ENCODE measurements at places on chromosomes 7 and 10.

DNA sequence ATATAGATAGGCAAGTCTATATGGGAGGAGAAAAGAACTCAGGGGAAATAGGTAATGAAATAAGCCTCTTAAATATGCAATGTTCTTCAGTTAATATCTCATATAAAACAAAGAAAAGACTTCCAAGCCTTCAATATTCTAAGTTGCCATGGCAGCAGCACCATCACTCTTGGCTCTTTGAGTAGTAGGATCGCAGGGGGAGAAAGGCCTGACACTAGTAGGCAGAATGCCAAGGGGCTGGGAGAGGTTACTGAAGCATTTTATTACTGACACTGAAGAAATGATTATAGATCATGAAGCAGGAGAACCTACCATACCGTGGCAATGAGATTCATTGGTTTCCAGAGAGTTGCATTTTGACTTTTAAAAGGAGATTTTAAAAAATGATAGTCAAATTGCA, 193.9 kb downstream of the NXPH1 start:
- DNase-seq, result no peak

DNA sequence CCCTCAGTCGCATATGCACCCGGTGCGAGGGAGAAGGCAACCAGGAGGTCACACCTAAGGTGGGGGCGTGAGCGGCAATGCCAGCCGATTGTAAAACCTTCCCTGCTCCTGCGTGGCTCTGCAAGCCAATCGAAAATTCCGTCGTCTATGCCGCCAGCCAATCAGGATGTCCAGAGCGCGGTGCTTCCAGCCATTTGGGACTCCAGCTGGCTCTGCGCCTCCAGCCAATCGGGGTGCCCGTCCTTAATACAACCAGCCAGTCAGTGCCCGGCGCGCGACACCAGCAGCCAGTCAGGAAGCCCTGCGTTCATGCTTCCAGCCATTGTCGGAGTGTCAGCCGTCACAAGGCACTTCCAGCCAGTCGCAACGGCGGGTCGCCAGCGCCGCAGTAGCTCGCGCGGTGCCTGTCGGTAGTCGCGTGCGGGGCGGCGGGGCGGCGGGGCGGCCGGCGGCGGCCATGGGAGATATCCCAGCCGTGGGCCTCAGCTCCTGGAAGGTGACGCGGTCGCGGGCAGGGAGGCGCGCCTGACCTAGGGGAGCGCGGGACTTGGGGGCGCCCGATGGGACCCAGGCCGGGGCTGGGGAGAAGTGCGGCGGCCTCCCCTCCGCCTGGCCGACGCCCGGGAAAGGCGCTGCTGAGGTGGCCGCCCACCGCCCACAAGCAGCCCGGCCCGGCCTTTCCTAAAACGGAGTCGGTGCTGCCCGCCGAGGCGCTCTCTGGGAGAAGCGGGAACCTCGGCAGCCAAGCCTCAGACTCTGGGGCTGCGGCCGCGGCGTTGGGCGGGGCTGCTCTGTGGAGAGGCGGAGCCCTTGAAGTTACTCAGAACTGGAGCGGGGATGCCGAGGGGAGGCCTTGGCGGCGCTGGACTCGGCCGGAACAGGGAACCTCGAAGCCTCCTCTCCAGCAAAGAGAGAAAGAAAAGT, at the start of gene AKR1E2:
Gene AKR1E2, plus strand, starts transcription at position 340 of the 924 bp plus-strand sequence. Its CDS starts 118 bp downstream, at position 458.
- peak; percentile 77 for DNase-seq

DNA sequence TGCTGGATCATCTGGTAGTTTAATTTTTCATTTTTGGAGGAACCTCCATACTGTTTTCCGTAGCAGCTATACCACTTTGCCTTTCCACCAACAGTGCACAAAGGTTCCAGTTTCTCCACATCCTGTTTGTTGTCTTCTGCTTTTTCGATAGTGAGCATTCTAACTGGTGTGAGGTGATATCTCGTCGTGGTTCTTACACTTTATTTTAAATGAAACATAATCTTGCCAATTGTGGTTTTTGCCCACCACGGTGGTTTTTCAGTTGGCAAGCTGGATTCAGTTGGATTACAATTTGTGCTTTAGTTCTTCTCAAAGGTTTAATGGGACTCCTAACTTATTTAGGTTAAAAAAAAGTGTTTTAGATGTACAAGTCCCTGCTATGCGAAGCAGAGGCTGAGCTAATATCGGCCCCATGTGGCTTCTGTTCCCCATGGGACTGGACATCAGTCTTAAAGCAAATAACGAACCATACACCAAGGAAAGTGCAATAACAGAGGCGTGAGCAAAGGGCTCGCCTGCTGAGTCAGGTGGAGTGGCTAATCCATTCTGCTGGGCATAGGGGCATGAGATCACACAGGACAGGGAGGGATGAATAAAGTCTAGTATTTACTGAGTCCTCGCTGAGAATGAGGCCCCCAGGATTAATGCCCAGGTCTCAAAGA, 153.6 kb downstream of the AOAH start:
- DNase-seq, result no peak

DNA sequence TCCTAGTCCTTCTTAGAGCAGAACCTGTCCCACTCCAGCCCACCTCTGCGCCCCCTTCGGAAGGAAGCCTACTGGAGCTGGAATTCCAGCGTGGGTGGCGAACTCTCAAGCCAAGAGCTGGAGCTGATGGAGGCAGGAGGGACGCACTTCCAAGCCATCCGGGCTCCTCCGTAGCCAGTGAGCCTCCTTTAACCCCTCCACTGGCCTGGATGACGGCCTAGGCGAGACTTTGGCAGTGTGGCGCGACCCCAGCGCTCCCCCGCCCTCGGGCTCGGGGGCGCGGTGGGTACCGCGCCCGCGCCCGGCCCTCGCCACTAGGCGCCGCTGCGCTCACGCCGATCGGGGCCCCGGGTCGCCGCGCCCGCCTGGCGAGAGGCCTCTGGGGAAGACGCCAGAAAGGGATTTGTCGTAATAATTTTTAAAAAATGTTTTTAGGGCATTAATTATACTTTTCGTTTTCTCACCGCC, 5.1 kb upstream of the EMX2 start:
- no peak for DNase-seq

GRCh38 chr7:99449326-99449725, 10.6 kb downstream of the CPSF4 start:
- DNase-seq, result no peak

DNA sequence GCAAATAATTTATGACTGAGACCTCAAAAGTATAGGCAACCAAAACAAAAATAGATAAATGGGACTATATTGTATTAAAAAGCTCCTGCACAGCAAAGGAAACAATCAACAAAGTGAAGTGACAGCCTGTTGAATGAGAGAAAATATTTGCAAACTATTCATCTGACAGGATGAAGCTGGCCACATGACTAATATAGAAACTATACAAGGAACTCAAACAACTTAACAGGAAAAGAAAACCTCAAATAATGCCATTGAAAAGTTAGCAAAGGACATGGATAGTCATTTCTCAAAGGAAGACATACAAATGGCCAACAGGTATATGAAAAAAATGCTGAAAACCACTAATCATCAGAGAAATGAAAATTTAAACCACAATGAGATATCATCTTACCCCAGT, 245.1 kb downstream of the STK31 start:
- DNase-seq, result no peak

DNA sequence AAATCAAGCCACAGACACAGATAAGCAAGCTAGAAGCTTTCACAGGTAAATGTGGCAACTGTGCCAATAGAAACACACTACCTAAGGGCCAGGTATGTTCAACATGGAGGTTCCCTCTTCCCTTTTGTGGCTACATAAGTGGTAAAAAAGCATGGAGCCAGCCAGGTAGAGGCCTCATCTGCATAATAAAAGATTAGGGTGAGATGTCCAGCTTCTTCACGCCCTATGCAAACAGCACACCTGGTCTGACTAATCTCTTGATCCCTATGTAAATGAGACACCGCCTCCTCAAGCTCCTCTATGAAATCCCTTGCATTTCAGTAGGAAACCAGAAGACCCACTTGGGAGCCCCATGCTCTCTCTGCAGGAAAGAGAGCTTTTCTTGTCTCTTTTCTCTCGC, 282.2 kb downstream of the NEBL start:
- no peak for DNase-seq

DNA sequence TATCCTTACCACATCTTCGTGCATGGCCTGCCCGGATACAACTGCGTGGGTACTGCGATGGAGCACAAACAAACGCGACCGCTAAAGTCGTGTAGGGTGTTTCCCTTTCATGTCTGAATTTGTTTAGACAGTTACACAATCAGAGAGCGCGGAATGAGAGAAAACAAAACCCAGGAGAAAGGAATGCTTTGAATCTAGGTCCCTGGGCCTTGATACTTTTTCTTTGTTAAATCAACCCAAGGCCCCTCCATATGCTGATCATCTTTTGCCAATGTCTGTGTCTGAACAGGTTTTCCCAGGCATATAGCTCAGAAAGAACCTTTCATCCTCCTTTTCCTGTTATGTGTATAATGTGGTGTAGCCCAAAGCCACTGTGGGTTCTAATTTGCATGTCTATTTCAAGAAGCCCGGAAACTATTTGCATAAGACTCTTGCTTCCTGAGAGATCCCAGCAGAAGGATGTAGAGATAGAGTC, 145.8 kb downstream of the FRMD4A start:
- DNase-seq, result no peak

DNA sequence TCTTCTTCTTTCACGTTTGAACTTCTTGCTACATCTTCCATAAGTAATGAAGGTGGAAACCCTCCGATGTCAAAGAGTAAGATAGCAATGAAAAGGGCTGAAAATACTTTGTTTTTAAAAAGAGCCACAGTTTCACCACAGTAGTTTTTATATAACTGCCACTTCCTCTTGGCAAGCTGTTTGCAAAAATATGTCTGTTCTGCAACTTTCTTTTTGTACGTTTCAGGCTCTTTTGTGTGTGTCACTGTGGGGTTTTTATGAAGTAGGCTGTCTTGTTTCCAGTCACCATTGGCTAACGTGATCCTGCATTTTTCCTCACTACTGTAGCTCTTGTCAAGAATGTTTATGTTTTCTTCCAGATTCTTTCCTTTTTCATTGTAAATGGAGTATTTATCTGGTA, 55.6 kb downstream of the SLC16A9 start:
- DNase-seq, result no peak

DNA sequence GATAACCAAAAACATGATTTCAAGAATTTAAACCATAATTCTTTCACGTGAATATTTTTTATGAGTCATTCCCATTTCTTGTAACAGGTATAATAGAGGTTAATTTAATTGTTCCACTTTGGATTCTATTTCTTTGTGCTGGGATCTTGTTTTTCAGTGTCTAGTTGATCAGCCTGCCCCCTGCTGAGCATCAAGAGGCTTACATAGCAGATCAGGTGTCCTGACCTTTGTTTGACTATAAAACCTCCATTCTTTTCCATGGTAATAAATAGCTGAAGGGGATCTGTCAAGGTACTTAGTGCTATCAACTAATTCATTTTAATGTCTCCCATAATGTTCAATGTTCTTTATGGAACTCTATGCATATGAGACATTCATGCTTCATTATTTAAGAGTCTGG, 4.9 kb downstream of the COL17A1 start:
- no peak for DNase-seq

GRCh38 chr10:28291881-28292297, 11.0 kb downstream of the MPP7 start:
- no peak for DNase-seq

GRCh38 chr7:105602325-105603305, 21.3 kb upstream of the EFCAB10 start:
- no peak for DNase-seq

- DNase-seq, result no peak
Observed at GRCh38 chr7:88111140-88111743, 108.6 kb downstream of the SRI start.

DNA sequence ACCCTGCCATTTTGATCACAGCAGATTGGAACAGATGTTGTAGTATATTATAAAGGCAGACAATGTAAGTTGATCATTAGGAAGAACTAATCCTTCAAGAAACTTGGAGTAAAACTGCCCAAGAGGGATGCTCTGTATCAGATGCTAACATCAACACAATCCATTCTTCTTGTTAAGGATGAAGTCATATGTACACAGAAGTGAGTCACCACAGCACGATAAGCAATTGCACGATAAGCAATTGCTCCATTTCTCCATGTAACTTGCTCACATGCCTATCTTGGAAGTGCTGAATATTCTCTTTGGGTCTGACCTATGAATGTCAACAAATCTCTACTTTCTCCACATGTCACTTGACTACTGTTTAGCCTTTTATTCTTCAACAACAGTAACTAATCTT, 41.5 kb upstream of the DMTF1 start:
- DNase-seq, result no peak

GRCh38 chr7:65974191-65974801, 7.7 kb downstream of the GUSB start:
- no peak for DNase-seq

DNA sequence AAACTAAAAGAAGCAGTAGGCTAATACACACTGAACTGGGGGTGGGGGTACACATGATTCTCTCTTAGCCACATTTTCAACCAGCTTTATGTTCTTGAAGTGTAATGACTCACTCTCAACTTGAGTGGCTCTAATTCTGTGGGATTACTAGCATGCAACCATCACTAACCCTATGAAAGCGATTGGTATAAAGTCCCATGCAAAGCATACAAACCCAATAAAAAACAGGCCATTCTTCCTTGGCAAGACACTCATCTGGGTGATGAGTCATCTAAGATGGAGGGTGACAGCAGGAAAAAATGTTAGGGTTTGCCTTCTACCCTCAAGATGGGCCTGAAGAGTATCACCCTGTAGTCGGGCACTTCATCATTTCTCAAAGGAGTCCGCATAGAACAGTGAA, 14.9 kb upstream of the PON3 start:
- DNase-seq, result no peak

GRCh38 chr10:60604342-60604741, 173.9 kb upstream of the CDK1 start:
- DNase-seq, result no peak

- DNase-seq, result no peak
Observed at GRCh38 chr7:74334030-74334429, 44.8 kb downstream of the CLIP2 start.

DNA sequence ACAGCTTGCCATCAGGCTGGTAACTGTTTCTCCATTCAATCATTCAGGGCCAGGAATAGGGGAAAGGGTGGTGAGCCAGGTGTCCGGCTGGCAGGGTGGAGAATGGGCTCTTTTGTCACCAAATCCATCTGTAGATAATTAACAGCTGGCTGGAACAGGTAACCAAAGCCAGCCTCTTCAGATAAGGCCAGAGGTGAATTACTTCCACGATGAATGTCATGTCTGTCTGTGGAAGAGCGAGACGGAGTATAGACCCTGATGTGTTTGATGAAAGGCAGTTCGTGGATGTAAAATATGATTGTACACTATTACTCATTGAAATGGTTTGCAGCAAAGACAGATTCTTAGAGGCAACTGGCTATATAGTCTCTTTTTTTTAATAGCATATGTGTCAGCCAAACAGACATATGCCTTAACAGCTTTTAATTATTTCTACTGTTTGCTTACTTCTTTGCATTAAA, 149.8 kb downstream of the KLF6 start:
- no peak for DNase-seq

DNA sequence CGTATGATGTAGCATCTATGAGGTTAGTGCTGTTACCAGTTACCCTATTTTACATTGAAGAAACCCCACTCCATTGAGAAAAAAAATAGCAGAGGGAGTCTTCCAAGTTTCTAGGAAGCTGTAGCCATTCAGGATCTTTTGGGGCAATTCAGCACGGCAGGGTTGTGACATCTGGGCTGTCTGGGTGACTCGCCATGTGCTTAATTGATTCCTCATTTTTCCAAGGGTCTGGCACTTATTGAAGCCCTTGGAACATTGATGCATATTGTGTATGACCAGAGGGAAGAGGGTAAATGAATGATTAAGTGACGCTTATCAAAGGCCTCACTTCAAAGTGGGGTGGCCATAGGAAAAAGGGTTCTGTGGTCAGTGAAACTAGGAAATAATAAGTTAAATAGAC, 248.7 kb downstream of the ARHGAP12 start:
- DNase-seq, result no peak
